Thoracic aorta (tissue), 2 donors: ENCODE measurements at places on chromosomes 1 and 21. TPM values are rescaled to one million over a fixed set of nuclear protein-coding genes. Genes with fewer than 3 reads are reported as not detected.

GRCh38 chr21:25385911-25386474, 221.3 kb downstream of the MRPL39 start:
- no peak overlapping the region for H3K4me3 ChIP-seq
- H3K36me3 ChIP-seq = no peaks in the 10 kb centered on the region
- no peaks in the 10 kb centered on the region for H3K27me3 ChIP-seq
- no peak overlapping the region for H3K27ac ChIP-seq
- no peaks in the 10 kb centered on the region for H3K4me1 ChIP-seq

Gene LHX8
- total RNA-seq = not detected

DNA sequence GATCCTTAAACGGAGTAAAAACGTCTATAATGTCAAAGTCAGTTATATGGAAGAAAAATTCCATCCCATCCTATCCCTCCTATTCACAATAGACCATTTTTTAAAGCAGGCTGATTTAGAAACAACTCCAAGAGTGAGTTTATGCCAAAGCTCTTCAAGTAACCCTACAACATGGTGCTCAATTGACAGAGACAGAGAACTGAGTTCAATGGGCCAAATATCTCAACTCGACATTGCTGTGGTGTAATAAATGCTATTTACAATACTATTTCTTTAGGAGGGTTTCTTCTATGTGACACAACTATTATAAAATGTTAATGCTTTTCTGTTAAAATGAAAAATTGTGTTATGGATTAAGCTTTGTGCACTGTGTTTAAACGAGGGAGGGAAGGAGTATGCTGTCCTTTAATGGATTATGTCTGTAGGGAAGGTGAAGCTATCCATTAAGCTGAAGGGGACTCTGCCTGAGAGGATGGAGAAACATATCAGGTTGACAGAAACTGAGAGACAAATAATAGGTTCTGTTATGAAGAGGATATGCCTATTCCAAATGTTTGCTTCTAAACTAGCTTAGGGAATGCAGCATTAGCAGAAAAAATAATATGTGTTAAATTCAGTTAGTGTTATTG, 362.5 kb upstream of the CHRM3 start:
- no peak overlapping the region for H3K4me3 ChIP-seq
- H3K27me3 ChIP-seq = no peaks in the 10 kb centered on the region
- no peak overlapping the region for H3K27ac ChIP-seq
- no peaks in the 10 kb centered on the region for H3K36me3 ChIP-seq
- no peak for DNase-seq
- H3K4me1 ChIP-seq = no peaks in the 10 kb centered on the region

DNA sequence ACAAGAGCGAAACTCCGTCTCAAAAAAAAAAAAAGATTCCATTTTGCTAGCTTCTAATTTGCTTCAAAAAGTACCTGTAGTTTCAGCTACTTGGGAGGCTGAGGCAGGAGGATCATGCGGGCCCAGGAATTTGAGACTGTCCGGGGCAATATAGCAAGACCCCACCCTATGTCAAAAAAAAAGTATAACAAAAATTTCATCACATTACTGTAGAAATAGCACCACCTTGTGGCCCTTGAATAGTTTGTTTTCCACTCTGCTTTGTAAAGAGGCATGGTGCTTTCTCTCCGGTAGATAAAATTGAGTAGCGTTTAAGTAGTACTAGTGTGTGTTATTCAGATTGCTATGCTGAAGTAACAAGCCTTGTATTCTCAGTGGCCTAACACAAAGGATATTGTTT, 18.2 kb upstream of the MSTO1 start:
- no peak for DNase-seq
- H3K4me1 ChIP-seq = no peaks in the 10 kb centered on the region
- H3K36me3 ChIP-seq = no peaks in the 10 kb centered on the region

DNA sequence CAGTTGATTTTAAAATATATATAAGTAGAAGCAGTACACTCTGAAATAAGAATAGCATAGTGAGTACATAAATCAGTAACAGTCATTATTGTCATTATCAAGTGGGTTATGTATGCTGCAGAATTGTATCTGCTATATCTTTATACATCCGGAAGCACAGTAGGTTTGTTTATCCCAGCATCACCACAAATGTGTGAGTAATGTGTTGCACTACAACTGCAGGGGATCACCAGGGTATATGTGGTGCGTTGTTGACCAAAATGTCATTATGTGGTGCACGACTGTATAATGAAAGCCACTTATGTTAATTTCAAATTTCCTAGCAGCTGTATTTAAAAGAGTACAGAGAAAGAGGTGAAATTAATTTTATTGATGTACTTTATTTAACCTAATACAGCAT, 87.7 kb upstream of the GADD45A start:
- no peak for DNase-seq
- H3K27me3 ChIP-seq = no peaks in the 10 kb centered on the region
- H3K4me3 ChIP-seq = no peak overlapping the region
- H3K36me3 ChIP-seq = no peaks in the 10 kb centered on the region
- no peaks in the 10 kb centered on the region for H3K4me1 ChIP-seq
- no peak overlapping the region for H3K27ac ChIP-seq

GRCh38 chr1:182229921-182230491, 161.6 kb downstream of the GLUL start:
- no peaks in the 10 kb centered on the region for H3K36me3 ChIP-seq
- H3K4me1 ChIP-seq = no peaks in the 10 kb centered on the region
- no peak overlapping the region for H3K27ac ChIP-seq
- no peaks in the 10 kb centered on the region for H3K27me3 ChIP-seq
- no peak for DNase-seq

DNA sequence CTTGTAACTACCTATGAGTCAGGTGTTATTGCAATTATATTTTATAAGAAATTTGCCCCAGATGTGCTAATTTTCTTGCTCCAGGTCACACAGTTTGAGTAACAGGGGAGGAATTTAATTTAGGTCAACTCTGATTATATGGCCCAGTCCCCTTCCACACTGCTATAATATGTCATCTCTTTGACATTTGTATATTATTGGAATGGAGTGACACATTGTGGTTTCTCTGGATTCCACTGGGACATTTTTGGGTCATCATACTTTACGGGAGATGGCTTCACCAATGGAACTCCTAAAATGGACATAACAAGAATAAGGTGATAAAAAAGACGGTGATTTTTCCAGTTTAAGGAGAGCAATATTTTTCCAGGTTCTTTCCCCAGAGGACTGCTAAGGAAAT, 191.2 kb downstream of the DISC1 start:
- no peaks in the 10 kb centered on the region for H3K36me3 ChIP-seq
- H3K27me3 ChIP-seq = no peaks in the 10 kb centered on the region
- H3K4me1 ChIP-seq = no peaks in the 10 kb centered on the region
- DNase-seq = no peak
- no peak overlapping the region for H3K4me3 ChIP-seq

- no peak for DNase-seq
- no peaks in the 10 kb centered on the region for H3K4me1 ChIP-seq
- H3K27ac ChIP-seq = peak overlapping the region; percentile 24
- peaks cover 9% of the 10 kb centered on the region for H3K36me3 ChIP-seq
- no peak overlapping the region for H3K4me3 ChIP-seq
Measured at GRCh38 chr1:207345644-207346477, 24.4 kb downstream of the CD55 start.

Gene CAPN9
- total RNA-seq = 1.2 TPM

Gene ZBTB8B
- not detected for total RNA-seq

Gene DIPK1A
- total RNA-seq = 10.8 TPM

DNA sequence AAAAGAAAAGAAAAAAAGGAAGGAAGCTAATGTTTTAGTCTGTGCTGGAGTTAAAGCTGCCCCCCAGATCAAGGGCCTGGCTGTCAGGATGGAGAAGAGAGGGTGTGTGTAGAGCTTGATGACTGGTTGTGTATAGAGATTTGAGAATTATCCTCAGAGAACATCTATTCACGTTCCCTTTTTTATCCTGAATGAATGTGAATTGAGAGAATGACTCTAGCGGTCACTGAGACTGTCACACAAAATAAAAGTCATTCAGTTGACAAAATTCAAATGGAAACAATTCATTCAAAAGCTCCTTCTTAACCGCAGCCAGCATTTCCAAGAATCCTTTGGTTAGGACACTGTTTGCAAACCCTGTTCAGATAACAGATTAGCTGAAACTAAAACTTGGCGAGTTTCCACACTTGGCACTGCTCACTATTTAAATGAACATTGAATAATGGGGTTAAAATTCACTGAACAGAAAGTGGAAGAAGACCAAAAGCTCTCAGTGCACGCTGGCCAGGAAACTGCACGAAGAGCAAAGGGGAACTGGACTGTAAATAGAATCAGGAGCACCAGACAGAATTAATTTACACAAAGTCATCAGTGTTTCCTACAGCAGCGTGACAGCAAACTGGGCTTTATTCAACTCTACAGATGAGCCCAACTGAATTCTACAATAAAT, 13.6 kb upstream of the FAM89A start:
- peak overlapping the region; percentile 55 for H3K4me3 ChIP-seq
- H3K36me3 ChIP-seq = no peaks in the 10 kb centered on the region
- no peaks in the 10 kb centered on the region for H3K27me3 ChIP-seq

Gene CNR2
- total RNA-seq = not detected
